ENCODE measurements at places on chromosomes 6 and 20. TPM values are rescaled to one million over a fixed set of nuclear protein-coding genes. Genes with fewer than 3 reads are reported as not detected.

The C20orf141 gene
- not detected for total RNA-seq

The PSORS1C2 gene
- total RNA-seq: not detected

GRCh38 chr6:163613668-163614067, 199.2 kb downstream of the QKI start:
- DNase-seq: no peak

DNA sequence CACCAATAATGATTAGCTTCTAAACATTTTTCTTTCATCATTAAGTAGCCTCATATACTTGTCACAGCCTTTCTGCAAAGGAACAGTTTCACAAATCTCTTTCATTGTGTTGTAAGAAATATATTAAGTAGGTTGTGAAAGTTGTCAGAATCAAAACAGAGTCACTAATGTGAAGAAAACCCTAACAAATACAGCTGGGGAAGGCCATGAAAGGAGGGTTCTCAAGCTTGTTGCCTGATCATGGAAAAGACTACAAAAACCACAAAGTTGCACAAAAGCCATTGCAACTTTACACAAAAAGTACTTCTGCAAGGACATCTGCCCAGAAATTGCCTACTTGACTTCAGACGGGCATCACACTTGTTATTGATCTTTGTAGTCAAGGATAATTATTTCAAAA, 216.1 kb downstream of the ALDH8A1 start:
- no peak for DNase-seq

DNA sequence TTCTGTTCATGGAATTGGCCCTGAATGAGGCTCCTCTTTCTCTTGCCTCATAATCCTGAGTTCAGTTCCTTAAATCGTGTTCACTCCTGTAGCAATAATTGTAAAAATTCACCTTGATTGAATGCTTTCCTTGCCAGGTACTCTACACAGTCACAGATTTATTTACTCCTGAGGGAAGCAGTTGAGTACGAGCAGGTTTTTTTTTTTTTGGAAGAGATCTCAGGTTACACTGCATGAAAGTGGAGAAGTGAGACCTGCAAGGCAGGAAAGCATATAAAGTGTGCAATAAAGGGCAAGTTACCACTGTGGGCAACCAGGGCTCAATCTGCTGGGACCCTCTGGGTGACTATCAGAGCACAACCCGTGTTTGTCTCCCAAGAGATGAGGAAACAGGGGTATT, 93.0 kb upstream of the DOK5 start:
- no peak for DNase-seq

GRCh38 chr6:143536866-143537691, 25.6 kb upstream of the FUCA2 start:
- DNase-seq: peak; percentile 56

GRCh38 chr20:16538779-16539178, 34.5 kb downstream of the KIF16B start:
- DNase-seq: no peak

- peak; percentile 6 for DNase-seq
Measured at GRCh38 chr20:52004715-52005114, 186.9 kb downstream of the ZFP64 start.

DNA sequence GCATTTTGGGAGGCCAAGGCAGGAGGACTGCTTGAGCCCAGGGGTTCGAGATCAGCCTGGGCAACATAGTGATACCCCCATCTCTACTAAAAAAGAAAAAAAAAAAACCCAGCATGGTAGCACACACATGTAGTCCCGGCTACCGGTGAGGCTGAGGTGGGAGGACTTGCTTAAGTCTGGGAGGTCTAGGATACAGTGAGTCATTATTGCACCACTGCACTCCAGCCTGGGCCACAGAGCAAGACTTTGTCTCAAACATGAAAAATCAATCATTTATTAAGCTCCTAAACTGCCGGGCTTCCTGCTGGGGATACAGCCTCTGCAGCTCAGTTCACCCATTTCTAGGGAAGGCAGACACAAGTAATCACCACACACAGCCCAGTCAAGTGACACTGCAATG, 7.3 kb upstream of the USP45 start:
- peak; percentile 14 for DNase-seq

DNA sequence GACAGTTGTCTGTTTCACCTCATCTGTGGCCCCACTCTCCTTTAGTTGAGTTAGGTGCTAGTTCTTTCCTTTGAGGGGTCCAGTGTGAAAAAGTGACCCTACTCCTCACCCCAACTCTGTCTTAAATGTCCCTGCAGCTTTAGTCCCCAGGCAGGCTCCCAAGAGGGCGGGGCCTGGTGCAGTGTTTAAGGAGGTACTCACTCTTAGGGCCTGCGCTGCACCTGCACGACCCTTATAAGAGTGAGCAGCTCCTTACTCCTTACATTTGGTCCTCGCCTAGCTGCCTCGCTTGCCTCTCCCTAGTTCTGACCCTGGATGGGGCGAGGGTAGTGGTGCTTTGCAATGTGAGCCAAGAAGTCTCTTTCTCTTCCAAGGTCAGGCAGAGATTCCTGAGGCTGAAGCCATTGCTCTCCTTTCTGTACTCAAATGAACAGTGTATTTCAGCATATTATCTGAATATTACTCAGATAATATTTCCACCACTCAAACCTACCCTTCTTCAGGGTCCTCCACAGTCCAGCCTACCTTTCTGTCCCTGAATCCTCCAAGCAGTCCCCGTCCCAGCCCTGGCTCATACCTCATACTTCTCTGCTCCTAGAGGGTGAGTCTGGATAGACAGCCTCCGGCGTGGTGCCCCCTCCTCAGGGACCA, 11.9 kb upstream of the VEGFA start:
- no peak for DNase-seq

DNA sequence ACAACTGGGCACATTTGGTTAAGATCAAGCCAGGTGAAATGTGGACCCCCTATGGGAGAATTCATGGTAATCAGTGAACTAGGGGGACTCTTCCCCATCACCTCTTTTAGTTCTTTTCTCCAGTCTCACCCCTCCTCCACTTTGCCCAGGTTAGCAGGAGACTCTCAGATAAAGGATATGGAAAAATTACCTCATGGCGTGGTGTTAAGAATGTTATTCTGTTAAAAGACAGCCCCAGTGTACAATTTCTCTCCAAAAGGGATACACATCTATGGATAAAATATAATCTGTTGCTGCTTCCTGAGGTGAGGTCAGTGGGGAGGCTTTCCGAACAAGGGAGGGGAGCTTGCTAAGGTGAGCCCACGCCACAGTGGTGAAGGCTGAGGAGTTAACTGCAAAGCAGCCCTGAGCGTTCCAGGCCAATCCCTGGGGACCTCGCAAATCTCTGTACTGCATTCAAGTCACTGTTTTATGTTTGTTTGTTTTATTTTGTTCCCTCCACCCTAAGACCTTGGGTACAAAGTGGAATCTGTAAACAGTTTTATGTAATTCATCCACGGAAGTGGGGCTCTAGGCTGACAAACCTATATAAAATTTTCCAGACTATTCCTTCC, 52.0 kb downstream of the ADGRF1 start:
- DNase-seq: no peak

DNA sequence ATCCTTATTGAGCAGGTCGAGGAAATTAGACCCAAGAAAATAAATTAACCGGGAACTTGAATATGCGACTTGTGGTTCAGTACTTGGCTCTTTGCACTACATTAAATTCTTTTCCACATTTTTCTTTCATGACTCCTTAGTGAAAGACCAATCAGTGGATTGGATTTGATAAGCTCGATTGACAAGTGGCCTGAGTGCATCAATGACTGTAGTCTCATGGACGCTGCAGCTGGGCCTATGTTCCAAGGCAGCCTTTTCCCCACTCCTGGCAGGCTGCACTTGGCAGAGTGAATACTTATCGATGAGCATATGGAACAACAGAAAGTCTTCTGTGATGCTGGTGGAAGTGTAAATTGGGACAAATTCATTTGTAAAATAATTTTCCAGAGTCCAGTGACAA, 210.8 kb upstream of the EXOC2 start:
- DNase-seq: peak; percentile 2

- no peak for DNase-seq
Measured at GRCh38 chr6:101502818-101503217, 109.3 kb downstream of the GRIK2 start.

DNA sequence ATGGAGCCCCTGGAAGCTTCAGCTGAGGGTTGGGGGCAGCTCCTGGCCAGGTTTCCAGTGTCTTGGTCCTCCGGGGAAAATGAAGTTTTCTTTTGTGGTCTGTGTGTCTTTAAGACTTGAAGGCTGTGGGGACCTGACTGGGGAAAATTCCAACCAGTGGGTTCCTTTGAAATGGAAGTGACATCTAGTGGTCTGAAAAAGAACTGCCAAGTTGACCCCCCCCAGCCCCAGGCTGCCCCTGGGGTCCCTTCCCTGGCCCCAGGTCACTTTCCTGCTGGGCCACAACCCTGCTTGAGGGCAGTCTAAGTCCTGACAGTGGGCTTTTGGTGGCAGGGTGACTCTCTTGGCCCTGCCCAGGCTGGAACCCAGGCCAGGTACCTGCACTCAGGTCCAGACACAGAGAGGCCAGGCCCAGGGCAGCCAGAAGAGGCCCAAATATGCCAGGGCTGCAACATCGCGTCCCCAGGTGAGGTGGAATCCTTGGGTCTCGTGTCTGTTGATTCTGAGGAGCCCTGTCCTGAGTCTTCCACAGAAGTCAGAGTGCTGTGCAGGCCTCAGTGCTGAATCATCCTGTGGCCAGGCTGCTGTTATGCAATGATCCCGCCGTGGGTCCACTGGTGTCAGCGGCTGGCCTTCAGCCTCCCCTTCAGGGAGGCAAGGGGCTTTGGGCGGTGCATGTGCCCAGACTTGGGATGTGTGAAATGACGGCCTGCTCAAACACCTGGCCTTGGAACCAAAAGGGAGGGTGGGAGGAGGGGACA, 68.4 kb downstream of the VEGFA start:
- DNase-seq: peak; percentile 61

DNA sequence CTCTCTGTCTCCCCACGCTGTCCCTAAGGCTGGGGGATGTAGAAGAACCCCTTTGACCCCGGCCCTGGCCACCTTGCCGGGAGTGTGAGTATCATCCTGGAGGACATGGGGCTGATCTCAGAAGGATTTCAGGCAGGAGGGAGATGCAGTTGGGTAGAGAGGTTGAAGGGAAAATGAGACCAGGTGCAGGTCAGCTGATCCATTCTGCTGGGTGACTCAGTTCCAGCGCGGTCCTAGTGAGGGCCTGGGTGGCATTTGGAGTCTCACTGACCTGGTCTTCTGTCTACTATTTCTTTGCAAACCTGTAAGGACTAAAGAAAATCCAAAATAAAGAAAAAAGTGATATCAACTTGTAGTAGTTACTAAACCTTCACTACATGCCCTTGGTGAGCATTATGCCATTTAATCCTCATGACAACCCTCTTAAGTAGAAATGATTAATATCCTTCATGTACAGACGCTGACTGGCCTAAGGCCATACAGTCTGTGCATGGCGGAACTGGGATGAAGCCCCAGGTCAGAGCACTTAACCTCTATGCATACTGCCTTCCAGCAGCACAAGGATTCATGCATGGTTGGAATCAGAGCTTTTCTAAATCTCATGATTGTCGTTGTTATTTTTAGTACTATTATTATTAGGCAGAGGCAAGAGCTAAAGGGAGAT, 106.3 kb downstream of the ZDHHC14 start:
- no peak for DNase-seq
